ENCODE measurements at places on chromosomes 3 and 15.
A peak's percentile ranks its signal among the peaks of the same experiment; 100 is the strongest.

- DNase-seq, result no peak
These were observed 142.4 kb downstream of the TCF12 start for GRCh38 chr15:57060799-57061198.

- DNase-seq, result peak; percentile 11
These were observed 165.8 kb upstream of the SLC2A2 start for GRCh38 chr3:171192176-171192854.

GRCh38 chr3:37520907-37521341, 340.8 kb upstream of the CTDSPL start:
- DNase-seq, result no peak

GRCh38 chr3:133881939-133882825, 13.5 kb downstream of the RAB6B start:
- no peak for DNase-seq

DNA sequence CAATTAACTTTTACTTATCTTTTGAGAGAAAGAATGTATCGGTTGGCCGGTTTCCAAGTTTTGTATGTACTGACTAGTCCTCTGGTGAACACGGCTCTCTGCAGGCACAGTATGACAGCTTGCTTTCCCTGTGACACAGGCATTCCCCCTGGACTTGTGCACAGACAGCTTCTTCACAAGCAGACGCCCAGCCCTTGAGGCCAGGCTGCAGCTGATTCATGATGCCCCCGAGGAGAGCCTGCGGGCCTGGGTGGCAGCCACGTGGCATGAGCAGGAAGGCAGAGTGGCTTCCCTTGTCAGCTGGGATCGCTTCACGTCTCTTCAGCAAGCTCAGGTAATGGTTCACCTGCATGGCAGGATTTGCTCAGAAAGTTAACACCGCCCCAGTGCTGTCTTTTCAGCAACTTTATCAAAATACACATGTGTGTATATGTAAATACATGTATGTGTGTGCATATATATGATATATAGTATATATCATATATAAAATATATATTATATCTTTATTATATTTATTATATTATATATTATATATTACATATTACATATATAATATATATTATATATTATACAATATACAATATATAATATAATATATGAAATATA, 25.5 kb downstream of the FAN1 start:
- DNase-seq, result no peak
